Dermis blood vessel endothelial cell (primary cell): ENCODE measurements at places on chromosomes 6 and 20. TPM values are rescaled to one million over a fixed set of nuclear protein-coding genes. Genes with fewer than 3 reads are reported as not detected.

GRCh38 chr20:16007164-16007563 is 566.1 kb downstream of the KIF16B start:
- no peak for DNase-seq

DNA sequence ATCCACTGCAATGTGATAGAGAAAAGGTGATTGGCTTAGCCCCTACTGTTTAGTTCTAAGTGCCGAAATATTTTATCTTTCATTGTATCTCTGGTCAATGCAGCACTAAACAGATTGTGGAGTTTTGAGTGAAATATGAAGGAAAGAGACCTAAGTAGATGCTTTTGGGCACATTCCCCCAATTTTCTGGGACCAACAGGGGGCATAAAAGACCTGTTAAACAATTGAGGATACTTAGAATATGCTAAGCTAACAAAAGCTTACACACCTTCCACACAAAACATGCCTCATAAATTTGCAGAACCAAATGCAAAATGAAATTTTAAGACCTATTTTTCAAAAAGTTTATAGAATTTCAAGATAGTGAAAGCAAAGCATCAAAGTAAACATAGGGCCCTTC is 746.9 kb downstream of the TBC1D32 start:
- DNase-seq, result no peak

DNA sequence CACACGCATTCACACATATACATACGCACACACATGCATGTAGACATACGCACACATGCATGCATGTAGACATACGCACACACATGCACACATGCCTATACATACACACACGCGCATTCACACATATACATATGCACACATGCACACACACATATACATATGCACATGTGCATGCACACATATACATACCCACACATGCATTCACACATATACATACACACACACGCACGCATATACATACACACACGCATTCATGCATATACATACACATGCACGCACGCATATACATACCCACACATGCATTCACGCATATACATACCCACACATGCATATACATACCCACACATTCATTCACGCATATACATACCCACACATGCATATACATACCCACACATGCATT is 80.5 kb downstream of the WDR27 start:
- DNase-seq, result no peak

GRCh38 chr6:145277358-145278086 is 457.8 kb downstream of the EPM2A start:
- no peak for DNase-seq

DNA sequence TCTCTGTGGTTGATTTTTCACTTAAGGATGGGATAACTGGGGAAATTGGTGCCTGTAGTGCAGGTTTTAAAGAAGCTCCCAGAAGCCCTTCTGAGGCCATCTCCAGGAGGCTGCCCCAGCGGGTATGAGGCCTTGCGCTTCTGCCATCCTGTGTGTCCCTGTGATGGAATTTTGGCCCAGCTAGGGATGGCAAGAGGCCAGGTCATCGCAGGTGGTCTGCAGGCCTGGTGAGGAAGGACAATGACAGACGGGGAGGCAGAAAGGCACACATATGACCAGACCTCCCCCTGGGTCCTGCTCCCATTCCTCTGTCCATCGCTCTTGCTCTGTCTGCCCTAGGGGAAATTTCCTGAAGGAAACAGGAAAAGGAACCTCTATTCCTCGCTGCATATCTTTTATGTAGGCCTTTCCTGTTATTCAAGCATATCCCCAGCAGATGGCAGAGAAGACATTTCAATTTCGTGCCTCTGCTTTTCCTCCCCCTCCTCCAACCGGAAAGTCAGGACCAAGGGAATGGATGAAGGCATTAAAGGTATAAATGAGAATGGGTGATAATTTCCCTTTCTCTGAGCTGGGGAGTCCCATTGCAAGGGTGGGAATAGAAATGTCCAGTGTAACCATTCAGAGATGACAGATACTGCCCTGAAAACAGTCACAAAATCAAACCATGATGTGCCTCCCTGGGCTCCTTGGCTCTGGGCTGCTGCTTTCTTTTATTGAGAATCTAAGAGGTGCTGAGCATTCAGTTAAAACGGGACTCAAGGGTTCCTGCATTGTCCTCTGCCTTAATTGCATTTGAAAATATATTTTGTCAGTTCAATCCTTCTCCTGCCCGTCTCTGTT is 17.6 kb upstream of the HLA-F start:
- peak; percentile 60 for DNase-seq

DNA sequence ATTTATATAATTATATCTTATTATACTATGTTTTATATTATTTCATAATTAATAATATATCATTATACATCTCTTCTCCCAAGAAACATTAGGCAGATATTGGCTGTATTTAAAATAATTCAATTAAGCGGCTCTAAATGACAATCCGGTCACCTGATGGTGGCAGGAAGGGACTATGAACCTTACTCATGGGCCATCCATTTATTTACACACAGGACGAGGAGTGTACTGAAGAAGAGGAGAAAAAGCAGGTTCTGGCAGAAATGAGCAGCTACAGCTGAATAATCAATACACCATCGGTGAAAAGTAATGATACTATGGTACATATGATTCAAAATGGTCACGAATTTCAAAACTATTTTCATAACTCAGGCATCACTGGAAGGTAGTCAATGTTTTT is 277.7 kb downstream of the KIF16B start:
- DNase-seq, result no peak

DNA sequence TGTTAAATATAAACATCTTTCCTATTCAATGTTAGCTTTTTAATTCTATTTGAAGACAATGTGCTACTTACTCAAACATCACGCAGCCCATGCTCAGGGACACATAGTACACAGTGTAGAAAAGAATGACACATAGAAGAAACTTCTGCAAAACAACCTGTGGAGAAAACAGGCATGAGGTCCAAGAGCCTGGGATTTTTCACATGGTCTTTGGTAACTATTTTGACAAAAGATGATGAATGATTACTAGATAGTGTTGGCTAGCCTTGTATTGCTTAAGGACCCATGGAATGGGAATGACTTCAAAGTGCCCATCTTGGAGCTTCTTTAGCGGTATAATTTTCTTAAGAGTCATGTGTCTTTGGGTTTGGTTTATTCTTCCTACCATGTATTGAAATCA is 15.4 kb downstream of the TMEM244 start:
- DNase-seq, result no peak

DNA sequence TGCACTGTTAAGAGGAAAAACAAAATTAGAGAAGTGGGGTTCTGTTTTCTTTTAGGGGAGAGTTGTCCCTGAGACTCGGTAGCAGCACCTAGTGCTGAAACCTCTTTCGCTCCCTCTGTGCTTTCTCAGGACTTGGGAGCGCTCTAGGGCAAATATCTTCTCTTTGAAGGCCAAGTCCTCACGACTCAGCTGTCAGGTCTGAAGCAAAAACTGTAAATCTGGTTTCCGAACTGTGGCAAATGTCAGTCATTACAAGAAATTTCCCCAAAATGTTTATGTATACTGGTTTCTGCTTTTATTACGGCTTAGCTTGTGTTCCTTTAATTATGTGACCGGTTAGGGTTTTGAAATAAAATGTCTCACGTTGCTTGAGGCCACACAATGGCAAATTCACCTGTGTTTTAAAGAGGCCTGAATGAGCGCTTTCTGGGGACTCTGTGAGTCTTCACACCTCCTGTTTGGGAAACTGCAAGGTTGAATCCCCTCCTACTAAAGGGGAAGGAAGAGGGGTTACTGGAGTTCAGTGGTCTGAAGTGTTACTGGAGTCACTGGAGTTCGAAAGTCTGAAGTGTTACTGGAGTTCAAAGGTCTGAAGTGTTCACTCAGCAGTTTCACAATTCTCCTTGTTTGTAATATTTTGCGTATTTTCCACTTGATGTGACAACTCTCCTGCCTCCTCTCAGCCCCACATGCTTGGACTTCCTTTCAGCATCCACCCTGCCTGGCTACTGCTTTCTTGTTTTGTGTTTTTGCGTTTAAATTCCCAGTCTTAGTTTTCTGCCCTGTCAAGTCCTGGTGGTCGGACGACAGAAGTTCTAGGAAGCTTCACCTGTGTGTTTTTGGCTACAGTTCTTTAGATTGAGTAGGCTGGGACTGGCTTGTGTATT is 1.6 kb downstream of the SMPDL3A start:
- DNase-seq, result peak; percentile 3

DNA sequence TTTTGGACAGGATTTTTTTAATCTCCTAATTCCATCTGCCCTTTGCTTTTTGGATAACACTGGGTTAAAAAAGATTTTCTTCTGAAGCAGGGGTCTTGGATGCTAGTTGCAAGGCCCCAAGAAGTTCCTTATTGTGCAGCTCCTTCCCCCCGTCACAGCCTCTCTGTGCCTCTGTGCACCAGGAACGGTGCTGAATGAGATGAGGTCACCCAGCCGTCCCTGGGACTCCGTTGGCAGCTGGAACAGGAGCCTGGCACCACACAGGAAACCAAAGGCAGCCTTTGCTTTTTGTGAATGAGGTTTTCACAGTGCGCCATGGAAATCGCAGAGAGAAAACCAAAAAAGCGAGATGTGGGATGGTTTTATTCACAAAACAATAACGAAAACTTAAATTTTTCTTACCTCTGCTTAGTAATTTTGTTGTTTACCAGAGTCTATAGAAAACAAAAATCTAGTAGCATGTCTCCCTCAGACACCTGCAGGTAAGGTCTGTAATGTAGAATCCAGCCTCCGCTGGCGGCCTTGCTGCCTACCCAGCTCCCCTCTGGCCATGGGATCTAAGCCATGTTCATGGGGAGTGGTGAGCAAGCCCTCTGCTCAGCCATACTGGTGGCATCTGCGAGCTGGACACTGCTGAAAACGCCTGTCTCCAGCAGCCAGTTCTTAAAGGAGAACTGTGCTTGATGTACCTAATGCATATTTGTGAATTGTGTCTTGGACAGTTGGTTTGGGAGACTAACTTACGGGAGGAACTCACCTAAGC is 40.4 kb upstream of the SYNJ2 start:
- DNase-seq, result no peak

DNA sequence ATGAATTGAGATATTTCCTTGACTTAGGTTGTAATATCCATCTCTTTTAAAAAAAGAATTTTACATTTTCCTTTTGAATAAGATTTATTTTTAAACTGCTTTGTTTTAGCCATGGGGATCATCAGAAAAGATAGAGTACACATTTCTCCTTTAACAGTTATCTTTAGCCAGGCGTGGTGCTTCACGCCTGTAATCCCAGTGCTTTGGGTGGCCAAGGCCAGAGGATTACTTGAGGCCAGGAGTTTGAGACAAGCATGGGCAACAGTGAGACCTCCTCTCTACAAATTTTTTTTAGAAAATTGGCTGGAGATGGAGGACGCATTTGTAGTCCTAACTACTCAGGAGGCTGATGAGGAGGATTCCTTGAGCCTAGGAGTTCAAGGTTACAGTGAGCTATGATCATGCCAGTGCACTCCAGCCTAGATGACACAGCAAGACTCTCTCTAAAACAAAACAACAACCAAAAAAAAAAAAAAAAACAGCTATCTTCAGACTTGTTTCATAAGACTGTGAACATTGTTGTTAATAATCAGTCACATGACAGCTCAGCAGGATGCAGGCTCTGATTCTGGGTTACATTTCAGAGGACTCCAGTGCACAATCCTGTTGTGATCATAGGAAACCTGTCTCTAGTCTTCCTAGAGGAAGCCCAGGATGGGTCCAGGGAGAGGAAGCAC is 2.0 kb upstream of the SLC17A3 start:
- DNase-seq, result no peak

DNA sequence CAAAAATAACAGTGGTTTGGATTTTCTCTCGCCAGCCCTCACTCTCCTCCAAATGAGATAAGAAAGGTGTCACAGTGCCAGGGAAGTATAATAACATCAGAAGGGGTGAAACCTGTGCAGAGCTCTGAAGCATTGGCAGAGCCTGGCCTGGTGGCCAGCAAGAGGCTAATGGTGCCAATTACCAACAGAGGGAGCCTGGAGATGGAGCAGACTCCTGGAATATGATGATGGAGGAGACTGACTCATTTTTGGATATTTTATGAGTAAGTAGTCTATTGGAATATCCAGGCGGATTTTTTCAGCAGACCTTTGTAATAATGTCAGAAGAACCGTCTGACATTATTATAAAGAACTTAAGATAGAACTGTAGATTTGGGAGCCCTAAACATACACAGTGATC is 442.6 kb upstream of the MARCKS start:
- DNase-seq, result peak; percentile 83

DNA sequence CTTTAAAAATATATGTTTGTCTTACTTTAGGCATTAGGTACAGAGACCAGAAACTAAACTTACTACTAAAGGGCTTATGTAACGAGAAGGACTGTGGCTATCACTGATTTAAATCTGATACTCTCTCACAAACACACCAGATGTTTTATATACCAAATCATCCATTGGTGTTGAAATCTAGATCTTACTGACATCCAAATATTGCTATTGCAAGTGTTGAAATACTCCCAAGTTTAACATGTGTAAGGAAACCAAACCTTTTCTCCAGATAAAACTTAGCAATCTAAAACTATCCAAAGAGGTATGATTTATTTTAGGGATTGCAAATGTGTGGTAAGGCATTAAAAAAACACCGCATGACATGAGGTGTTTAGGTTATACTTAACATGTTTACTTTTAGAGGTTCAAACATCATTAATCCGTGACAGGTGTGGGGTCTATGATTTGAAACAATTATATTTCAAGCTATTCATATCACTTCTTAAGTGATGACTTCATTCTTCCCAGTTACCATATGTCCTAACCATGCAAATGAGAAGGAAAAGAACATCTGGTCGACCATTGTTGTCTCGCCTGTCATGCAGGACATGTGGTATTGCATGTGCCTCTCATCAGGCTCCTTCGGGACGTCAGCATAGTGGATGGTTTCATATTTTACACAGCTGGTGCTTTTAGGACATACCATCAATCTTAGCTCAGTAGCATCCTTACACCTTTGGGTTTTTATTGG is 168.3 kb upstream of the SPACA1 start:
- DNase-seq, result no peak

- no peak for DNase-seq
Measured at GRCh38 chr6:23983735-23984134, 142.3 kb upstream of the NRSN1 start.

- DNase-seq, result no peak
Measured at GRCh38 chr6:160863782-160864181, 127.8 kb upstream of the MAP3K4 start.

The PHACTR1 gene
- total RNA-seq, result 2.4 and 4.1 TPM in 2 replicates

The MTFR2 gene
- 1.2 and 3.4 TPM in 2 replicates for total RNA-seq

The ZSCAN23 gene
- total RNA-seq, result 0.51 and 0.74 TPM in 2 replicates

The LGSN gene
- total RNA-seq, result not detected in 2 replicates

The LSM14B gene
- total RNA-seq, result 31.3 and 32.8 TPM in 2 replicates

The TSBP1 gene
- total RNA-seq, result not detected in 2 replicates
